ENCODE measurements at places on chromosomes 11 and 22. TPM values are rescaled to one million over a fixed set of nuclear protein-coding genes. Genes with fewer than 3 reads are reported as not detected.
A peak's percentile ranks its signal among the peaks of the same experiment; 100 is the strongest.

GRCh38 chr22:25170426-25170980 is 29.2 kb upstream of the CRYBB3 start:
- no peak overlapping the region for H3K4me3 ChIP-seq
- peaks cover 26% of the 10 kb centered on the region for H3K36me3 ChIP-seq
- no peak overlapping the region for H3K27ac ChIP-seq
- H3K4me1 ChIP-seq: no peaks in the 10 kb centered on the region
- no peaks in the 10 kb centered on the region for H3K27me3 ChIP-seq

- H3K27ac ChIP-seq: no peak overlapping the region
- peaks cover 15% of the 10 kb centered on the region for H3K27me3 ChIP-seq
- H3K4me3 ChIP-seq: peak overlapping the region; percentile 93
- H3K36me3 ChIP-seq: no peaks in the 10 kb centered on the region
Measured at GRCh38 chr11:119727523-119728151, 1.4 kb downstream of the NECTIN1 start.

DNA sequence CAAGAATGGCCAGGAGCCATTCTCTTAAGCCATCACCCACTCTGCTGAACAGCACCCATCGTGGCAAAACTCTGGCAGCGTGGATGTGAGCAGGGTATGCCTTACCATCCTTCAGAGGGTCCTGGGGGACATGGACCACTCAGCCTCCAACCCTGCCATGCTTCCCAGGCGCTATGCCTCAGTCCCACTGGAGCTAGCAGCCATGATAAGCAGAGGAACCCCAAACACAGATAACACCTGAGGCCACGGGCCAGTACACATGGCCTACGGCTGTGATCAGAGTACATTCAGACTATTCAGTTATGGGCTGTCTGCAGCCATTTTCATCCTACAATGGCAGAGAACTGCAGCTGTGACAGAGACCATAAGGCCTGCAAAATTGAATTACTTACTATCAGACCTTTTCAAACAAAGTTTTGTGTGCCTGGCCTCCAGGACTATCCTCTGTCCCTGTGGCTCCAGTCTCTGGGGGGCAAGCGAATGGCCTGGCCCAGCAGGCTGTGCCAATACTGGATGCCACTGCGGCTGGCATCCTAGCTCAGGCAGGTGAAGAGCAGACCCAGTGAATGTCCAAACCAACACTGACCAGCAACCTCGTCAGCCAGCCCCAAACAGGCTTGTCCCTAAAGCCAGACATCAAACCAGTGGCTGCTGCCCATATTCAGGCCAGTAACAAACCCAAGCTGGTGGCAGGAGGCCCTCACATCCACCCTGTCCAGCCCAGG is 6.9 kb downstream of the ARVCF start:
- H3K4me1 ChIP-seq: peaks cover 5% of the 10 kb centered on the region
- no peaks in the 10 kb centered on the region for H3K36me3 ChIP-seq
- H3K4me3 ChIP-seq: no peak overlapping the region
- peaks cover 4% of the 10 kb centered on the region for H3K27me3 ChIP-seq
- peak; percentile 23 for DNase-seq

GRCh38 chr11:72037554-72038311 is 39.0 kb downstream of the IL18BP start:
- H3K27me3 ChIP-seq: no peaks in the 10 kb centered on the region
- no peak overlapping the region for H3K27ac ChIP-seq
- H3K36me3 ChIP-seq: peaks cover 27% of the 10 kb centered on the region
- peaks cover 20% of the 10 kb centered on the region for H3K4me1 ChIP-seq
- no peak overlapping the region for H3K4me3 ChIP-seq

GRCh38 chr11:119755356-119756071 is 26.5 kb upstream of the NECTIN1 start:
- H3K27ac ChIP-seq: no peak overlapping the region
- peak; percentile 65 for DNase-seq
- no peaks in the 10 kb centered on the region for H3K4me1 ChIP-seq
- H3K36me3 ChIP-seq: no peaks in the 10 kb centered on the region

DNA sequence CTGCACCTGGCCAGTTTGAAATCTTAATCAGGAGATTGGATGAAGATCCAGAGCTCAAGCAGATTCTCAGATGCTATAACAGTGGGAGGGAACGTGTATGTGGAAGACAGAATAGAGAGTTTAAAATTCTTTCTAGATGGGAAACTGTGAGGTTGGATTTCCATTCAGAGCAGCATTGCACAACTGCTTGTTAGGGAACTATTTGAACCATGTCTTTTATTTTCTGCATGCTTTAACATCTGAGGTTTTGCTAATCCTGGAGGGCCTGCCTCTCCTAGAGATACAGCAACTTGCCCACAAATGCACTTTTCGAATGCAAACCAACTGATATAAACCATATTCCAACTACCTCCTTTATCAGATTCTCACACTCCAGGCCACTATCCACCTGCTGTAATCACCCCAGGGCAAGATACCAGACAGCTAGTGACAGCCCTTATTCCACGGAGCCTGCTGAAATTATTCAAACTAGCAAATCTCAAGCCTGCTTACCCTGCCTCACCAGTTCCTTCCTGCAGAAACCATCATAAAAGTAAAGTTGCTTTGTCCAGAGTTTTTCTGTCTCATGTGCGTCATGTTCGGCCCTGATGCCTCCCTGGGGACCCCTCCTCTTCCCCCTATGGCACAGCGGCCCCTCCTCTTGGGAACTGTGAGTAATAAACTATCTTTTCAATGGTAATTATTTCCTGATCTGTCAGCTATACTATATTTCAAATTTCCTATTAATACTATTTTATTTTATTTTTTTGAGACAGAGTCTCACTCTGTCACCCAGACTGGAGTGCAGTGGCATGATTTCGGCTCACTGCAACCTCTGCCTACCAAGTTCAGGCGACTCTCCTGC is 18.4 kb upstream of the SEC14L4 start:
- no peaks in the 10 kb centered on the region for H3K36me3 ChIP-seq
- no peak overlapping the region for H3K27ac ChIP-seq
- H3K27me3 ChIP-seq: no peaks in the 10 kb centered on the region
- no peak for DNase-seq

- no peaks in the 10 kb centered on the region for H3K36me3 ChIP-seq
- H3K4me1 ChIP-seq: peaks cover 3% of the 10 kb centered on the region
- H3K27me3 ChIP-seq: peaks cover 57% of the 10 kb centered on the region
Measured at GRCh38 chr11:639332-639955, 2.4 kb downstream of the DRD4 start.

GRCh38 chr11:134377876-134378275 is 34.2 kb downstream of the B3GAT1 start:
- no peaks in the 10 kb centered on the region for H3K36me3 ChIP-seq
- no peak overlapping the region for H3K4me3 ChIP-seq
- H3K27me3 ChIP-seq: no peaks in the 10 kb centered on the region
- H3K27ac ChIP-seq: no peak overlapping the region
- no peaks in the 10 kb centered on the region for H3K4me1 ChIP-seq

GRCh38 chr11:66875378-66875777 is 18.5 kb downstream of the LRFN4 start:
- H3K27me3 ChIP-seq: peaks cover 6% of the 10 kb centered on the region
- no peak overlapping the region for H3K27ac ChIP-seq
- DNase-seq: no peak
- no peaks in the 10 kb centered on the region for H3K36me3 ChIP-seq

DNA sequence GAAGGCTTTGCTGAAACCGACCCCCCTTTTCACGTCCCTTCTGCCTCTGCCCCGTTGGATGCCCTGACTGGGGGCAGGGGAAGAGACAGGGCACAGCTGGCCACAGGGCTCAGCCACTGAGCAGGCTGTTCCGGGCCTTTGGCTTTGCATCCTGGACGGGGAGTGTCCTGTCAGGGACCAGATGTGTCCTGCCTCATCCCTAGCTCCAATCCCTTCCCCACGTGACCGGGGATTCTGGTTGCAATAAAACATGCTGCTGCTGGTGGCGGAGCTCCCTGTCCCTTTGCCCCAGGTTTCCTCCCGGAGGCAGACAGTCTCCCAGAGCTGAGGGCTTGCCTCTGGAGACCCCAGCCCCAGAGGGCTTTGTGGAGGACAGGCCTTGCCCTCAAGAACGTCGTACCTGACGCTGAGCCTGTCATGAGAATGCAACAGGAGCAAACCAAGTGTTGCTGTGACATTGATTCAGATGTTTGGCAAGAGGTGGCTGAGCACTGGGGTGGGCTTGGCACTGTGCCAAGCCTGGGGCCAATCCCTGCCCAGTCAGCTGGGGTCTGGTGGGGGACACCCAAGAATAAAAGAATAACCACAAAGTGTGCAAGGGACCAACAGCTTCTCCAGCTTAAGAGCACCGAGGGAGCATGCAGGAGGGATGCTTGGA is 7.3 kb downstream of the CDC42EP2 start:
- no peak for DNase-seq
- H3K4me3 ChIP-seq: no peak overlapping the region
- H3K27ac ChIP-seq: no peak overlapping the region
- peaks cover 2% of the 10 kb centered on the region for H3K4me1 ChIP-seq
- peaks cover 8% of the 10 kb centered on the region for H3K36me3 ChIP-seq
- H3K27me3 ChIP-seq: no peaks in the 10 kb centered on the region

DNA sequence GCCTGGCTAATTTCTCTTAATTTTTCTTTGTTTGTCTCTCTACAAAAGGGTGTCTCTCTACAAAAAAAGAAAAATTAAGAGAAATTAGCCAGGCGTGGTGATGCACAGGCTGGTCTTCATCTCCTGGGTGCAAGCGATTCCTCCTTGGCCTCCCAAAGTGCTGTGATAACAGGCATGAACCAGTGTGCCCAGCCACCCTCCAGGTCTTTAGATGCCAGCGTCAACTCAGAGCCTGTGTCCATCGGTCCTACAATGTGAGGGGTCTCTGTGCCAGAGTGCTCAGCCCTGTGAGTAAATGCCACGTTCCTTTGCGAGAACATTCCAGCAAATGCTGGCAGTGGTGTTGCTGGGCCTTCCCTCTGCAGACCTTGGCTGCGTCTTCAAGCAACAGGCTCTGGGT is 62.7 kb downstream of the IGF2 start:
- no peak overlapping the region for H3K4me3 ChIP-seq
- DNase-seq: no peak
- no peaks in the 10 kb centered on the region for H3K4me1 ChIP-seq
- H3K27me3 ChIP-seq: peaks cover 5% of the 10 kb centered on the region

DNA sequence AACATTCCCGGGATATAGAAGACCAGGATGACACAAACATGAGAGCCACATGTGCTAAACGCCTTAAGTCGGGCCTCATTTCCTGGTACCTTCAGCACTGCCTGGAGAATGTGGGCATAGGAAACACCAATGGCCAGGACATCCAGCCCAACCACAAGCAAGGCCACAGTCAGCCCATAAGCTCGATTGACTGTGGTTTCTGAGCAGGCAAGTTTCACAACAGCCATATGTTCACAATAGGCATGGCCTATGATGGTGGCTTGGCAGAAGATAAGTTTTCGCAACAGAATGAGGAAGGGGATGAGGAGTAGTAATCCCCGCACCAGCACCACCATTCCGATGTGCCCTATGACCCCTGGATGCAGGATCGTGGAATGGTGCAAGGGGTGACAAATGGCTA is 26.9 kb upstream of the OR56A1 start:
- no peaks in the 10 kb centered on the region for H3K36me3 ChIP-seq
- no peak for DNase-seq
- no peak overlapping the region for H3K4me3 ChIP-seq

DNA sequence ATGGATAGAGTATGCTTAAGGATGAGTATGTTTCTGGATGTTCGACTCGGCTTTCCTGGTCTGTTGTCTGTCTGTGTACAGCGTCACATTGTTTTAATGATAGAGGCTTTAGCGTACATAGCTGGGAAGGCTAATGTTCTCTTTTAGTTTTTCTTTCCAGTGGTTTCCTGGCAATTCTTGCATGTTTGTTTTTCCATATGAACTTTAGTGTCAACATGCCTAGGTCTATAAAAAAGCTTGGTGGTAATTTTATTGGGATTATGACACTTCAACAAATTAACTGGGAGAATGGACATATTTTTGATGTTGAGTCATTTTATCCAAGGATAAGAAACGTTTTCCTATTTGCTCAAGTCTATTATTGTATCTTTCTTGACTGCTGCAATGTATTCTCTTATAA is 17.6 kb downstream of the F2 start:
- no peaks in the 10 kb centered on the region for H3K4me1 ChIP-seq

DNA sequence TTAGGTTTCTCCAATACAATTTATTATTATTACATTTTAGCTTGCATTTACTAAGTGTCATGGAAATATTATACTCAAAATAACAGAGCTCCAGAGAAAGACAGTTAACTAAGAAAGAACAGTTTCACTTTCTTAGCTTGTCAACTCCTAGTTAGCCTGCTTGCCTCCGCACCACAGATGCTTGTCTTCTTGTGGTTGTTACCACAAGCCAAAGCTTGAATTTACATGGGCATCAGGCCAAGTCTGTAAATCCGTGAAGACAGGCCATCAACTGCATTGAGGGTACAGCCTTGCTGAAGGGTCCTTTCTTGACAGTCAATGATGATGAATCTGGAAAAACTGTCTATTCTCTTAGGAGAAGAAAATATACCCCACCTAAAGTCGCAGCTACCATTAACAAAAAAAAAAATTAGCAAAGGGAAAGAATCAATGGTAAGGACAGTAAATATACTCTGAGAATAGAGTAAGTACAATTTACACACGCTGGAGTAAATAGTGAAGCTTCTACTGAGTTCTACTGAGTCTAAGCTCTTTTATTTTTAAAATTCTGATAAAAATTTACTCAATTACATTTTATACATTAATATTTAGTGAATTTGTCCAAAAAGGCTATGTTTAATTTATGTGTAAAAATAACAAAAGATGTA is 15.6 kb upstream of the DENND5A start:
- no peak overlapping the region for H3K27ac ChIP-seq
- DNase-seq: peak; percentile 6
- H3K27me3 ChIP-seq: no peaks in the 10 kb centered on the region
- H3K36me3 ChIP-seq: peaks cover 55% of the 10 kb centered on the region

DNA sequence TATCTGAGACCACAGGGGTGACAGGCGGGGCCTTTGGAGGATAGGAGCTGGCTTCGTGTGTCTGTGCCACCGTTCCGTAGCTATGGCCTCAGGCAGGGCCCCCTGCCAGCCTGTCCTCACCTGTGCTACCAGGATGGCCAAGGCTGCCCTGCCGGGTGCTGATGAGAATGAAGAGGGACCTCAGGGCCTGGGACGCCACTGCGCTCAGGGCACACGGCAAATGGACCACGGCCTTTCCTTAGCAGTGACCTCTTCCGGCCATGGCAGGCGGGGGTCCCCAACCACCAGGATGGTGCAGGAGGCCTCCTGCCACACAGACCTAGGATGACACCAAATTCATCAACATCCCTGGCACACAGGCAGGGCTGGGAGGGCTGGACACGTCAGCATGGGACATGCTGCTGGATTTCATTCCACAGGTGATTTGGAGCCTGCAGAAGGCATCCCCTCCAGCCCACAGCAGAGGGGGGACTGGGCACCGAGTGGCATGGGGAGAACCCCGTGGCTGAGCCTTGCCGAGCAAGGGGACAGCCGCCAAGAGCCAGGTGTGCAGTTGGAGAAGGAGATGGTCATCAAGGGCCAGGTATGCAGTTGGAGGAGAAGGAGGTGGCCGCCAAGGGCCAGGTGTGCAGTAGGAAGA is 1321.0 kb downstream of the BRD1 start:
- no peak for DNase-seq
- H3K4me1 ChIP-seq: peaks cover 27% of the 10 kb centered on the region
- no peak overlapping the region for H3K4me3 ChIP-seq
- H3K27me3 ChIP-seq: no peaks in the 10 kb centered on the region

- peaks cover 15% of the 10 kb centered on the region for H3K4me1 ChIP-seq
- no peaks in the 10 kb centered on the region for H3K27me3 ChIP-seq
- no peak for DNase-seq
- H3K4me3 ChIP-seq: no peak overlapping the region
- H3K36me3 ChIP-seq: no peaks in the 10 kb centered on the region
Measured at GRCh38 chr11:48033918-48034341, 53.6 kb downstream of the PTPRJ start.

EXT2 gene
- 49.3 TPM for total RNA-seq

CRYBB3 gene
- total RNA-seq: not detected

PGA5 gene
- 0.63 TPM for total RNA-seq

CYB5R2 gene
- total RNA-seq: 51.9 TPM

BTG4 gene
- total RNA-seq: not detected

Data from endodermal cell (in vitro differentiated cells).